ENCODE measurements at places on chromosomes 4 and X. TPM values are rescaled to one million over a fixed set of nuclear protein-coding genes. Genes with fewer than 3 reads are reported as not detected.

Gene TSPAN5
- 25.9 TPM for polyA plus RNA-seq

Gene AMOT
- 23.8 TPM for polyA plus RNA-seq

Gene UGT2B17
- polyA plus RNA-seq = 0.32 TPM

Gene SPANXB1
- polyA plus RNA-seq = not detected

Gene CDK16
- 85.4 TPM for polyA plus RNA-seq

Gene STATH
- 0.26 TPM for polyA plus RNA-seq

Gene IL2RG
- 3.6 TPM for polyA plus RNA-seq

Gene PRDX4
- 121 TPM for polyA plus RNA-seq

Gene SAGE1
- polyA plus RNA-seq = not detected

Gene TMEM271
- not detected for polyA plus RNA-seq

Gene DCAF12L2
- polyA plus RNA-seq = 0.67 TPM

All from right lung (tissue), 10 donors.